ENCODE measurements at places on chromosomes 1 and 21. TPM values are rescaled to one million over a fixed set of nuclear protein-coding genes. Genes with fewer than 3 reads are reported as not detected.

The ARHGEF11 gene
- 37.7 TPM for total RNA-seq

The MCM3AP gene
- total RNA-seq: 89.8 TPM

DNA sequence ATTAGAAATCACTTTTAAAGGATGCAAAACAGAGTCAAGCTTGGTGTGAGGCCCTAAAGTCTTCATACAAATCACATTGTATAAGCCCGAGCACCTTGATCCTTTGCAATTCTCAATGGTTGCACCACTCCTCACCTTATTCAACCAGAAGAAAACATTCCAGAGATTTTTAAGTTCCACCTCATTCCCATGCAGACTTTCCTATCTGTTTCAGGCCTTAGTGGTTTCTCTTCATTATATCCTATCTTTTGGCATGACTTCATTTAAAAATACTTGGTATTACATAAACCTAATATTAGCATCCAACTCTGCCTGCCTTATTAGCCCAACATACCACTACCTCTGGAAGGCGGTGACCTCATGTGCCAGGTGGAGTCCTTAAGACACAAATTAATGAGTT lies 9.3 kb upstream of the GREM2 start:
- no peak for DNase-seq

DNA sequence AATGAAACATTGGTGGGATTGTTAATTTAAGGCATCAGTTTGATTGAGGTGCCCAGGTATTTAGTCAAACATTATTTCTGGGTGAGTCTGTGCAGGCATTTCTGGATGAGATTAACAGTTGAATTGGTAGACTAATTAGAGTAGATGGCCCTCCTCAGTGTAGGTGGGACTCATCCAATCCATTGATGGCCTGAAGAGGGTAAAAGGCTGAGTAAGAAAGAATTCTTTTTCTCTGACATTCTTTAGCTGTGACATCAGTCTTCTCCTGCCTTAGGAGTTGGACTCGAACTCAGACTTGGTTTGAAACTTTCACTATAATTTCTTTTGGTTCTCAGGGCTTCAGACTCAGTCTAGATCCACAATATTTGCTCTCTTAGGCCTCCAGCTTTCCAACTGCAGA lies 59.6 kb upstream of the ADAMTS5 start:
- DNase-seq: no peak

- no peak for DNase-seq
Measured at GRCh38 chr1:78348496-78349284, 142.1 kb upstream of the PTGFR start.

- DNase-seq: no peak
Measured at GRCh38 chr1:55926906-55927471, 652.4 kb downstream of the PLPP3 start.

GRCh38 chr1:243432136-243432535 lies 176.3 kb downstream of the SDCCAG8 start:
- no peak for DNase-seq

DNA sequence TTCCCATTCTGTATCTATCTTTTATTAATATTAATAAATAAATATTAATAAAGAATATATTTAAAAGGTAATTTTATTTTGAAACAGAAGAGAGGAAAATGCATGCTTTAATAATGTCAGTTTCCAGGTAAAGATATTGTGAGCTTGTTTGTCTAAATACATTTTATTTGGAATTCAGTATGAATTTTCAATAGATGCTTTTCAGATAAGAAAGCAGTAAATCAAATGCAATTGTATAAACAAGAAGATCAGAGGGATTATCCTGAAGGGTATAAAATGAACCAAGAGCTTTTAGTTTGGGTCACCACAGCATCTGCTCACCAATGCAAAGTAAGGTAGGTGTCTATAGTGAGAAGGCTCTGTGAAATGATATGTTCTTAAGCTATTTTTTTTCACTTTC lies at the start of gene TSHB:
Gene TSHB (plus strand): TSS at position 301 of the 400 bp plus-strand sequence. CDS start 3,537 bp downstream, outside the sequence.
- no peak for DNase-seq

DNA sequence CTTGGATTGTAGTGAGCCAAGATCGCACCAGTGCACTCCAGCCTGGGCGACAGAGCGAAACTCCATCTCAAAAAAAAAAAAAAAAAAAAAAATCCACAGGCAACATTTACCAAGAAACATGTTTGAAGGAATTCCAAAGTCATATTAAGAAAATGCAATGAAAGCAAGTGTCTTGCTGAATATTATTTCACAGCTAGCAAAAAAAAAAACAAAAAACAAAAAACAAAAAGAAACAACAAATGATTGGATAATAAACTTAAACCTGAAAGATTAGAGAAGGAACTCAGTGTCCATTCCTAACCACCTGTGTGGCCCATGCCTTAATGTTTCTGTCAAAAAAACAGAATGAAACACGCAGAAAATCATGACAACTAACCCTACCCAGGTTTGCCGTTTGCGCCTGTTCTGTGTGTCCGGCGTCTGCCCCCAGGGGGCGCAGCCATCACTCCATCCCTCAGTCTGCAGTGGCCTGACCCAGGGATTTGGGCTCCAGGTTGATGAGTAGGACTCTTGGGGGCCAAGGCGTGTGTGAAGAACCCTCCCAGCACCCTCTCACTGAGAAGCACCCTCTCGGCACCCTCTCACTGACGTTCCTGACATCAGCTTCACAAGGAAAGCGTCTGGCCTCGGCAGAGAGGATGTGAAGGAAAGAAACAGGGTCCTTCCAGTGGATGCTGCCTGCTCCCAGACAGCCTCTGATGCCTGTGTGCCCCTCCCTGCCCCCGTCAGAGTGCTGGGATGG lies 19.2 kb upstream of the PTTG1IP start:
- no peak for DNase-seq
